Lung (tissue), 17 donors: ENCODE measurements at places on chromosomes 5 and 9. TPM values are rescaled to one million over a fixed set of nuclear protein-coding genes. Genes with fewer than 3 reads are reported as not detected.

The SPATA31D4 gene
- not detected for total RNA-seq

The SKIC3 gene
- total RNA-seq = 59.2 TPM

The INSL4 gene
- total RNA-seq = not detected

The CCNI2 gene
- 0.74 TPM for total RNA-seq

The S1PR3 gene
- total RNA-seq = 38.7 TPM

The CORO2A gene
- 22.3 TPM for total RNA-seq

The PPP3R2 gene
- total RNA-seq = not detected

The OGN gene
- 5.6 TPM for total RNA-seq

The IZUMO3 gene
- total RNA-seq = not detected

The UGT3A1 gene
- total RNA-seq = not detected

The SLC4A9 gene
- total RNA-seq = 0.11 TPM

The SLC28A3 gene
- 4.0 TPM for total RNA-seq

The JAKMIP2 gene
- total RNA-seq = 2.9 TPM

The SLC6A19 gene
- total RNA-seq = 0.06 TPM

The C9orf153 gene
- 2.7 TPM for total RNA-seq

The AGXT2 gene
- not detected for total RNA-seq

The FGD3 gene
- 24.3 TPM for total RNA-seq

The RLN2 gene
- total RNA-seq = 0.49 TPM

The GDNF gene
- not detected for total RNA-seq

The ALDH1B1 gene
- total RNA-seq = 21.1 TPM

The SNAPC3 gene
- 75.5 TPM for total RNA-seq

The DELE1 gene
- 89.1 TPM for total RNA-seq

The SOHLH1 gene
- not detected for total RNA-seq

The CEP120 gene
- total RNA-seq = 20.0 TPM

The QRFP gene
- total RNA-seq = not detected

The IARS1 gene
- 115 TPM for total RNA-seq
